ENCODE measurements at places on chromosomes 16 and 17.

DNA sequence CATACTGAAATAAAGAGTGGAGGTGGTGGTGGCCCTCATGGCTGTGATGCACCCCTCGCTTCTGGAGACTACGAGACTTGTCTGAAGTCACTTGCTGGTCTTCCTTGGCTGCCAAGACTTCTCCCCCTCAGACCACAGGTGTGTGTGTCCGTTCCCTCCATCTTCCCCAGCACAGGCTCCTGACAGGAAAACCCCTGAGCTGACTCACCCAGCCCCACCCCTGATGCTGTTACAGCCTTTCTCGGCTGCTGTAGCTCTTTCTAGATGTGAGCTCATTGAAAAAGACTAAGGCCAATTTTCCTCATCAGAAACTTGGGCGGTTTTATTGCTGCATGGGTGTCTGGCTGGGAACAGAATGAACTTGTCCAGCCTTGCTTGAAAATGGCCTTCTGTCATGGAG is 296.9 kb downstream of the TMEM114 start:
- DNase-seq, result no peak

- DNase-seq, result no peak
Observed at GRCh38 chr16:85370881-85371651, 242.1 kb upstream of the GSE1 start.

- DNase-seq, result no peak
Observed at GRCh38 chr17:31412511-31412910, 21.0 kb downstream of the RAB11FIP4 start.

DNA sequence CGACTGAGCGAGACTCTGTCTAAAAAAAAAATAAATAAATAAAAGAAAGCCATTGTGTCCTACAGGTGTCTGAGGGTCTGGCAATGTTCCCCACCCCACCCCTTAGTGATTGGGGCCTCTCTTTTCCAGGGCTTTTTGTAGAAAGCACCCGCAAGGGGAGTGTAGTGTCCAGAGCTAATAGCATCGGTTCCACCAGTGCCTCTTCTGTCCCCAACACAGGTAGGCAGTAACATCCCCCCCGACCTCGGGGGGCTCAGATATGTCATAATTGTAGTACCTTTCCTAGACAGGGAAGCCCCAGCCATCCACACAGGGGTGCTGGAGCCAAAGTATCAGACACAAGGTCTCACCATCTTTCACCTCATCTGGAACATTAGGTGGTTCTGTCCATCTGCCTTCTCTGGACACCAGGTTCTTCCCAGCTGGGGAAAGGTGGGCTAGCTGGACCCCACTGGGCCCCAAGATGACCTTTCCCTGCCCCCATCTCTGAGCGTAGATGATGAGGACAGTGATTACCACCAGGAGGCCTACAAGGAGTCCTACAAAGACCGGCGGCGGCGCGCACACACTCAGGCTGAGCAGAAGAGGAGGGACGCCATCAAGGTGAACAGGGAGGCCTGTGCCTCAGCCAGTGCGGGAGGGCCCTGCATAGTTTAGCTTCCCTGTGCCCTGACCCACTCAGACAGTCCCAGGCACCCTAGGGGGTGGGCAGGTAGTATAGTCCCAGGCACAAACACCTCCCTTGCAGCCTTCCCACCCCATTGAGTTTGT is 1.6 kb downstream of the MLX start:
- DNase-seq, result no peak

DNA sequence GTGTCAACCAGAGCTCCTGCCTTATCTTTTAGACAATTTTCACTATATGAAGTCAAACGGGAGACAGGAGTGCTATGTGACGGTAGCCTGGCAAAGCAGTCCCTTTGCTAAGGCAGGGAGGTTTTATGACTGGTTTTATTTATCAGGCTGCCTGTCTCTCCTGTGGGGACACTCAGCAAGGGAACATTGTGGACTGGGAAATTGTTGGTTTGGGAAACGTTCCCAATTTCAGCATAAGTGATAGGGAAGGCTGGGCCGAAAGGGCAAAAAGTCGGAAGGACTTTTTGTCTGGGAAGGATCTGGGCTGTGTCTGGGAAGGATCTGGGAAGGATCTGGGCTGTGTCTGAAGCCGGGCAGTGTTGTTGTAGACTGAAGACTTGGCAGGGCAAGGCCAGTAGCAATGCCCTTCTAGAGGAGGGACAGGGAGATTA is 211.2 kb downstream of the PARN start:
- no peak for DNase-seq
